NCI-H1105 (cell line): ENCODE measurements at places on chromosomes 7 and 10.
A peak's percentile ranks its signal among the peaks of the same experiment; 100 is the strongest.

GRCh38 chr10:83880252-83880791 lies 259.0 kb upstream of the GHITM start:
- no peak for DNase-seq

DNA sequence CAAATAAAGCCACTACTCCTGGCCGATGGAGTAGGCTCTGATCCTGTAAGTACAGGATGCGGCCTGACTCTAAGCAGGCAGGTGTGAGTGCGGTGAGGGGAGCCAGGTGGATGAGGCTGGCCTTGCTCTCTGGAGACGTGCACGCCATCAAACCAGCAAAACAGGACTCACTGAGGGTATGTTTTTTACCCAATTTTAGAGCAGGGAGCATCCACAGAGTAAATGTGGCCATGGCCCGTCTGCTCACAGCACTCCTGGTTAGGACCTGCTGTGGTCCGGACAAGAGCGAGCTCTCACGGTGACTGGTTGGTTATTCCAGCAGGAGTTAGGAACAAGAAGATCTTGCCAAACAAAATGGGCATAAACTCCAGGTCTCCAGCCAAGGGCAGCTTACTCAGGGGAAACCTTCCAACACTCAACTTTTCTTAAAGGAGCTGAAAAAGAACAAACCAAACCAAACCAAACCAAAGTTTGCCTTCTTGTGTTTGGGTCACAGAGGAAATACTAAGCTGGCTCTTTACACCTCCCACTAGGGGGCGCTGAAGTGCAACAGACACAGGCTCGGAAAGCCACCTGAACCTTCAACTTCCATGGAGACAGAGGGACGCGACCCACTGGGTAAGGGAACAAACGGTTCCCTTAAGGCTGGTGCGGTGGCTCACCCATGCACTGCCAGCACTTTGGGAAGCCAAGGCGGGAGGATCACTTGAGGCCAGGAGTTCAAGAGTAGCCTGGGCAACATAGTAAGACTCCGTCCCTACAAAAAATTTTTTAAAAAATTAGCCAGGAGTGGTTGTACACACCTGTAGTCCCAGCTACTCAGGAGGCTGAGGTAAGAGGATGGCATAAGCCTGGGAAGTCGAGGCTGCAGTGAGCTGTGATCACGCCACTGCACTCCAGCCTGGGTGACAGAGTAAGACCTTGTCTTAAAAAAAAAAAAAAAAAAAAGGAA lies 122.4 kb downstream of the CLEC2L start:
- peak; percentile 77 for DNase-seq

- DNase-seq, result no peak
These were observed 3.6 kb downstream of the PKD1L1 start for GRCh38 chr7:47944536-47945260.

DNA sequence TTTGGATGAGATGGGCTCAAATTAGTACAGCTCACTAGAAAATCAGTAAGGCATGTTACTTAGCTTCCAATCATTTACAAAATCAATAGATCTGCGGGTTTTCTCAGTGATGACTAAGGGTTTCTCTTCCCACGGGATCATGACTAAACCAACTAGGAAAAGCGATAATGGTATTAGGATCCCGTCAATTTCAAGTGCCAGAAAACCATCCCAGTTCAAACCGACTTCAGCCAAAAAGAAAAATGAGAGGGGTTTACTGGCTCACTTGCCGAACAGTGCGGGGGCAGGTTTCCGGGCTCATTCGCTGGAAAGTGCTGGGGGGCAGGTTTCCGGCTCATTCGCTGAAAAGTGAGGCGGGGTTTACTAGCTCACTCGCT lies 62.1 kb upstream of the LYZL2 start:
- no peak for DNase-seq

DNA sequence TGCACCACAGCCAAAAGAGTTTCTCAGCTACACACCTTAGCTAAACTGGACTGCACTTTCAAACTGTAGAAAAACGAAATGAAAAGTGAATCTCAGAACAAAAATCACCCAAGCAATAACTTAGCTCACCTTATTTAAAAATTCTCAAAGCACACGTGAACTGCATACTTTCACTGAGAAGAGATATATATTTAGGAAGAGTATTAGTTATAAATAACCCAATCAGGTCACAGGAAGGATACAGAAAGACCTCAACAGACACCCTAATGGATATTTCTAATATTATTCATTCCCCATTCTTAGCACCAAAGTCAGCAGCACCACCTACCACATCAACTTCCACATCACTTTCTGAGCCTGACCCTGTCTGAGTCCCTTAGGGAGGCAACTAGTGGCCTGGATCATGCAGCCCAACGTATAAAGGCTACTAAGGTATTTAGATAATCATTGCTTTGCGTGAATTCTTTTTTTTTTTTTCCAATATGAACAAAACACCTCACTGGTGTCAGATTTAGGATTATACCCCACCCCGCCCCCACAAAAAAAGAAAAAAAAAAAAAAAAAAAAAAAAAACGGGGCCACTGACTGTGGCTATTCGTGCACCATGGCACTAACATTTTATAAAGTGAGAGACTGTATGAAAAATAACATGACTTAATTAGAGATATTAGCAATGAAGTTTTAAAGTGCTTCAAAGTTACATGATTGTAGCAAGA lies 2.6 kb downstream of the ABI1 start:
- DNase-seq, result no peak

- no peak for DNase-seq
These were observed 82.4 kb upstream of the RNF32 start for GRCh38 chr7:156558198-156558597.

DNA sequence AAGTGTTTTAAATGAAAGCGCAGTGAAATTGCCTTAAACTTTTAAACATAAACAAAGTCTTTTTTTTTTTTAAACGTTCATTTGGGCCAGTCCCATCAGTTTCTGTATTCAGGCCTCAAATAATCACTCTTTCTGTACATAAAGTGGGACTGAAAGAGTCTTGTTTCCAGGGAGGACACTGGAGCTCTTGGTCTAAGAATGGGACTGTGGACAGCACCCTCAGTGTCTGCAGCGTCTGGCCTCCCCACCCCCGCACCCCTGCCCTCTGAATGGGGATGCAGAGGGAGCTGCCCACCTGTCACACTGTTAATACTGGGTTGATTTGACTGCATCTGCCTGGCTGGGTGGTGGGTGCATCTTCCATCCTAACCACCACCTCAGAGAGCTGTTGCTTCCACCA lies 5.2 kb downstream of the ZNF365 start:
- DNase-seq, result no peak

- DNase-seq, result no peak
These were observed 6.9 kb downstream of the C10orf105 start for GRCh38 chr10:71712572-71713134.

DNA sequence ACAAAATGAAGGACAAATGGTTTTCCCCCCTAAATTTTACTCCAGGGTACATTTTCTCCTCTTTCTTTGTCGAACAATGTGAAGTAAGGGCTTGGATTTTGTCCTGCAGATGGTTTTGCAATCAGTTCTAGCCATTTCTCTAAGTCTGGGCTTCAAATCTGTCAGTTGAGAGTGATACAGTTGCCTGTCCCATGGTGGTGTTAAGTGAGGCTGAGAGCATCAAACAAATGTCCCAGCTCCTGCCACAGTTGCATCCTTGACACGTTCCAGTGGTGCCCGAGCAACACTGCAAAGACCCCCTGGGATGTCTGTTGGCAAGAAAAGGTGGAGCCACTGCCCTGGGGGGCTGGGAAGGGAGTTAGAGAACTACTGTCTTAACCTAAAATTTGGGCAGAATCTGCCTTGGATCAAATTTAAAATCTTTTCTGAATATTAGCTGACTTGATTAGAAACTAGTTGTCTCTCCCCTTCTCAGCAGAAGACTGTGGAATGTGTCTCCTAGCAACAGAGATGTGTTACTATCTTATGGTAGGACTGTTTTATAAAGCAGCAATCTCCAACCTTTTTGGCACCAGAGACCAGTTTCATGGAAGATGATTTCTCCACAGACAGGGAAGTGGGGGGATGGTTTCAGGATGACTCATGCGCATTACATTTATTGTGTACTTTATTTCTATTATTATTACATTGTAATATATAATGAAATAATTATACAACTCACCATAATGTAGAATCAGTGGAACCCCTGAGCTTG lies 102.0 kb upstream of the STEAP1B start:
- DNase-seq, result no peak

DNA sequence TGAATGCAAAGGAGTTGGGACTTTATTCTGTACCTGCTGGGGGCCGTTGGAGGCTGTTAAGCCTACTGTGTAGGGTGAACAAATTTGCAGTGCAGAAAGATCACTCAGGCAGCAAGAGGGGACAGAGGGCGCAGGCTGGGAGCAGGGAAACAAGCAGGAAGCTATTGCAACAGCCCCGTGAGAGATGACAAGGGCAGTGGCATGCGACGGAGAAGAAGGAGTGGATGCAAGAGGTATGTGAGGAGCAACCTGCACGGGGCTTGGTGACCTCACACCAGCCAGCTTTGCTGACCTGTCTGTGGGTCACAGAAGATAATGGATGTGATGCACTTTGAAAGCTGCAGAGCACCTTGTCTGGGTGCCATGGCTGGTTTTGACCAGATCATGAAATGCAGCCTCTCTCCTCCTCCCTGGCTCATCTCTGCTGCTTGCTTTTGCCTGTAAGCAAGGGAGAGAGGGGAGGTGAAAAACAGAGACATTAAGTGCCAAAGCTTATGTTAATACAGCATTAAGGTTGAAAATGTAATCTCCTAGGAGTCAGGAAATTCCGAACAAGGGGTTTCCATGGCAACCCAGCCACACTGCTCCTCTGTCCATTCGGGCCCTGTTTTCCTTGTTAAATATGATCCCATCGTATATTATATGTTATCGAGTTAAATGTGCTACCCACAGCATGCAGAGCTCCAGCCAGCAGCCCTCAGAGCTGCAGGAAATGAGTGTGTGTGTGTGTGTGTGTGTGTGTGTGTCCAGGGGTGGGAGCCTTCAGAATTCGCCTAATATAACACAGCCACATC lies 314.3 kb upstream of the ZMIZ1 start:
- no peak for DNase-seq

GRCh38 chr10:34479520-34480179 lies 335.4 kb downstream of the PARD3 start:
- DNase-seq, result no peak

DNA sequence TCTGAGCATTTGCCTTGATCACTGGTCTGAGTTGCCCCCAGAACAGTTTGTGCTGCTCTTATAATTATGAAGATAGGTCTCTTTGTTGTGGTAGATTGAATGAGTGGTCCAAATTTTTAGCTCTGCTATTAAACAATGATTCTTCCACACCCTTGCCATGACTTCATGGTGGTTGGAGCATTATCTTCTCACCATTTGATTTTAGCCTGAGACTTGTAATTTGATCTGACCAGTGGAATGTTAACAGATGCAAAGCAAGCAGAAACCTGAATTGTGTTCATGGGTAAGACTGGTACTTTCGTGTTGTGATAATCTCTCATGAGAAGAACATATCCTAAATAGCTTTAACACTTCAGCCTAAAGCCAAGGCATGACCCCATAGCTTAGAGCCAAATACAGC lies 139.1 kb downstream of the TFPI2 start:
- no peak for DNase-seq

- DNase-seq, result no peak
These were observed 33.6 kb downstream of the TRRAP start for GRCh38 chr7:98911916-98912315.

GRCh38 chr7:111091593-111092358 lies 849 bp downstream of the LRRN3 start:
- peak; percentile 50 for DNase-seq

DNA sequence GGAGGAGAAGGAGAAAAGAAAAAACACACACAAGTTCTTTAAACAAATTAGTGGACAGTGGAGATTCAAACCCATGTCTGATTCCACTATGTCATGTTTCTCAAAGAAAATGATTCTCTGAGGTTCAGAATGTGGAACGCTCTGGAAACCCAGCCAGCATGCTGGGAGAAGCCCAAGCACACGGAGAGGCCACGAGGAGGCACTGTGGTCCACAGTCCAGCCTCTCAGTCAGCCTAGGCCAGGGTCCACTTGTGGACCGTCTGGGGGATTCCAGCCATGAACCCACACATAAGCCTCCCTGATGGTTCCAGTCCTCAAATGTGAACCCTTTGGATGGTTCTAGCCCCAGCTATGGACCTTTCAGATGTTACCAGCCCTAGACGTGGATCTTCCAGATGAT lies 73.4 kb downstream of the CAV1 start:
- no peak for DNase-seq

DNA sequence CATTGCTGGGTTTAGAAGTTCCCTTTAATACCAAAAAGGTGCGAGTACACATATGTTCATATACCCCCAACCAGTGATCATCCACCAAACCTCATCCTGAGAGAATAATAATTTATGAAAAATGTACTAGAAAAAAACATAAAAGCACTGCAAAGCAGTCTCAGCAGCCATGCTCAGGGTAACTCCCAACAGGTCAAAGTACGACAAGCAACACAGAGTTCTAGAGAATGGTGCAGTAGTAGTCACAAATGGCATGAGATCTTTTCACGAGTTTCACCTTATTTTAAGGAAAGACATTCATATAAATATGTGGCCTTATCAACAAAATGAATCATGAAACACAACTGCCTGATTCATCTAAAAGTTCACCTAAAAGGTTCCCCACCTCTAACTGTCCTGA lies 338.5 kb downstream of the PARD3 start:
- DNase-seq, result no peak

- DNase-seq, result no peak
These were observed 82.7 kb upstream of the WIPF3 start for GRCh38 chr7:29723599-29723998.

DNA sequence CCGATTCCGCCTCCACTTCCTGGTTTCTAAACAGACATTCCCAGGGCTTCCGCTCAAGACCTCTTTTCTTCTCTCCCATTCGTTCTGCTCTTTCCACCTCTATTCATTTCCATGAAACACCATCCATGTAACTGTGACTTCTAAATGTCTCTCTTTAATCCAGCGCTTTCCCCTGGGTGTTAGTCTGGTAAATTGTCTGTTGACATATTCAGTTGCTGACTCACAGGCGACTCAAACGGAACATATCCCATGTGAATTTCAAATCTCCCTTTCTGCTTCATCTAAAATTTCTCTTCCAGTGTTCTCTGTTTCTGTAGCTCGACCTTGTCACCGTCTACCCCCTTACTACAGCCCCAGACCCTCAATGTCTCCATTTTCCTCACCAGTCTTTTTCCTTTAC lies 119.1 kb downstream of the PFKFB3 start:
- no peak for DNase-seq

DNA sequence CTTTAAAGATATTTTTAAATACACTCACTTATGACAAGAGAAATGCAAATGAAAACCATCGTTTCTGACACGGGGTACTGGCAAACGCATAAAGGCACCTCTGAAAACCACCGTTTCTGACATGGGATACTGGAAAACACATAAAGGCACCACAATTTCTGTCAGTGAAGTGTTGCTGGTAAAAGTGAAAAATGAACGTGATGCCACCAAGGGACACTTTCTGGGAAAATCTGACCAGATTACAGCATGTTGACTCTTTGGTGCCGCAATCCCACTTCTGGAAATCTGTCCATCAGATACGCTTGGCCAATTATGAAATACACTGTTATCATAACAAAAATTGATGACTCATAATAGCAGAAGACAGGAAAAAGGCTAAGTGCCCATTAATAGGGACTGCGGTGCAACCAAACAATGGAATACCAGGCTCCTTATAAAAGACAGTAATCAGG lies 131.7 kb downstream of the ZMYND11 start:
- DNase-seq, result no peak

- DNase-seq, result no peak
These were observed 1.9 kb upstream of the SUV39H2 start for GRCh38 chr10:14876764-14877163.
